CD8-positive, alpha-beta T cell (primary cell): ENCODE measurements at places on chromosomes 4 and X.
A peak's percentile ranks its signal among the peaks of the same experiment; 100 is the strongest.

DNA sequence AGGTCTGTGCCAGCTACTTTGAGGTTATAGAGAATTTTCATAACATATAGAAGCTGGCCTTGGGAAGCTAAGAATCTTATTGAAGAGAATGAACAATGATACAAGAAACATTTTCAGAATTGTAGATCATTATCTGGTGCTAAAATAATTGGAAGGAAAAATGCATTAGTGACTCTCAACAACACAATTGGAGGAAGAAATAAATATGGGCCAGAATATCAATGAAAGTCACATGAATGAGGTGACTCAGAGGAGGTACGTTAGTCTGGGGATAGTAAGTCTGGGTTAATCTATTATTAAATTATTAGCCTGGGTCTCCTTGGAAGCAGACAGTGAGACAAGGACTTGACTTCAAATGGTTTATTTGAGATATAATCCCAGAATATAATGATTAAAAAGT, 529.3 kb upstream of the SLIT2 start:
- DNase-seq = no peak

DNA sequence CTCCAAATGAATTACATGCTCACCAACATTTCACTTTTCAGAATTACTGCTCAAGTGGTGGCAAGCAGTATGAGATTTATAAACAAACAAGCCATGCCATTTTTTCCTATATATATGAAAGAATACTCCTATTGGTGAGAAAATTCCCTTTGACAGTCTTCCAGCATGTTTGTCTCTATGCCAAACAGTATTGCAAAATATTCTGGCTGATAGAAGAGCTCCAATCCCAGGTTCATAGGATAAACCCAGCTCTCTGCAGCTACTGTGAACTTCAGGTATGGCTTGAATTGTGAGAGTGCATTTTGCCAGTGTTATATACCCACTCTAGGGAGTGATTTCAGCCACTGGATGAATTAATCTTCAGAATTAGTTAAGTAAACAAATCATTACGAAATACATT, 108.8 kb downstream of the MAGEC2 start:
- no peak for DNase-seq

GRCh38 chr4:1611501-1611870, 72.6 kb downstream of the FAM53A start:
- no peak for DNase-seq

- DNase-seq = no peak
Observed at GRCh38 chr4:6575503-6576240, 683 bp downstream of the MAN2B2 start.

- DNase-seq = no peak
Observed at GRCh38 chr4:114091546-114091945, 112.1 kb upstream of the ARSJ start.

- DNase-seq = no peak
Observed at GRCh38 chr4:118991686-118992085, 103.0 kb downstream of the SYNPO2 start.

GRCh38 chr4:110480031-110480549, 4.1 kb downstream of the ENPEP start:
- no peak for DNase-seq

DNA sequence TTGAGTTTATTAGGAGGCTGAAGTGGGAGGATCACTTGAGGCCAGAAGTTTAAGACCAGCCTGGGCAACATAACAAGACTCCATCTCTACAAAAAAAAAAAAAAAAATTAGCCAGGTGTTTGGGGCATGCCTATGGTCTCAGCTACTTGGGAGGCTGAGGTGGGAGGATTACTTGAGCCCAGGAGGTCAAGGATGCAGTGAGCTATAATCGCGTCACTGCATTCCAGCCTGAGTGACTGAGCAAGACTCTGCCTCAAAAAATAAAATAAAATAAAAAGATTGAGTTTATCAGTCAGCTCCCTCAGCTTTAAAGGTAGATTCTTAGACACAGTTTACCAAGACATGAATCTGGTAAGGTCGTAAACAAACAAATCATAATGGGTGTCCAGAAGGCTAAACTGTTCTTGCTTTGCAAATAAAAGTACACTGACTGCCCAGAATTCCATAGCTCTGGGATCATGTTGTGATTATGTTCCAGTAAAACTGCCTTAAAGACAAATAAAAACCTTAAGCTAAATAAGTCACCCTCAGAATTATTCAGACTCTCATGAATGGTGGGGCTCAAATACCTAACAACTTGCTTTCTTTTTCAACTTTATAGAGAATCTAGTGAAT, 18.7 kb downstream of the APOO start:
- DNase-seq = no peak

DNA sequence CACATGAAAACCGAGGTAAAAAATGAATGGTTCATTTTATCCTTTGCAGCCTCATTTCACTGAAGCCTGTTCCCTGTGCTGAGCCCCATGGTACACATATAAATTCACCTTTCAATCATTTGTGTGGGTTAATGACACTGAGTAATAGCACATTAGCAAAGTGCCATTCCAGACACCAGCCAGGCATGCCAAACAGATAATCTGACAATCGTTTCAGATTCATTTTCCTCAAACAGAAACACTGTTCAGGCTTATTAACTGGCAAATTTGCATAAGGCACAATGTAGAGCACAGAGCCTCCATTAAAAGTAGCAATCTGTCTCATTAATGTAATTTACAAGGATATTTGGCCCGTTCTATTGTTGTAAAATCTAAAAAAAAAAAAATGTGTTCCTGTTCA, 76.2 kb downstream of the UNC5C start:
- DNase-seq = no peak

GRCh38 chrX:43718081-43718480, 62.0 kb downstream of the MAOA start:
- DNase-seq = no peak

DNA sequence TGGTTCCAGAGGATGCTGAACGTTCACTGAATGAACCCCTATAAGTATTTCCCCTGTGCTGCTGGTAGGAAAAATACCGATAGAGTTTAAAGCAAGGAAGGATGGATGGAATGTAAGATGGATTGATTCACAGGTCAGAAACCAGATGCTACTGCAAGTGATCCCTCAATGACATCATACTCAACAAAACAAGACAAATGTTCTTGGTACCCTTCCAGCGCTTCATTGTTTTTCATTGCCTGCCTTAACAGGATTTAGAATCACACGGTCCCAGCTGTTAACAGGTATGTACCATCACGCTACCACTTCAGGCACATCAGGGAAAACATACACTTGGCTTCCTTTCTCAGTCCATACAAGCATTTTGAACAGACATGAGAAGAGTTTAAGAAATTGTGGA, 118.1 kb upstream of the TLR3 start:
- no peak for DNase-seq

DNA sequence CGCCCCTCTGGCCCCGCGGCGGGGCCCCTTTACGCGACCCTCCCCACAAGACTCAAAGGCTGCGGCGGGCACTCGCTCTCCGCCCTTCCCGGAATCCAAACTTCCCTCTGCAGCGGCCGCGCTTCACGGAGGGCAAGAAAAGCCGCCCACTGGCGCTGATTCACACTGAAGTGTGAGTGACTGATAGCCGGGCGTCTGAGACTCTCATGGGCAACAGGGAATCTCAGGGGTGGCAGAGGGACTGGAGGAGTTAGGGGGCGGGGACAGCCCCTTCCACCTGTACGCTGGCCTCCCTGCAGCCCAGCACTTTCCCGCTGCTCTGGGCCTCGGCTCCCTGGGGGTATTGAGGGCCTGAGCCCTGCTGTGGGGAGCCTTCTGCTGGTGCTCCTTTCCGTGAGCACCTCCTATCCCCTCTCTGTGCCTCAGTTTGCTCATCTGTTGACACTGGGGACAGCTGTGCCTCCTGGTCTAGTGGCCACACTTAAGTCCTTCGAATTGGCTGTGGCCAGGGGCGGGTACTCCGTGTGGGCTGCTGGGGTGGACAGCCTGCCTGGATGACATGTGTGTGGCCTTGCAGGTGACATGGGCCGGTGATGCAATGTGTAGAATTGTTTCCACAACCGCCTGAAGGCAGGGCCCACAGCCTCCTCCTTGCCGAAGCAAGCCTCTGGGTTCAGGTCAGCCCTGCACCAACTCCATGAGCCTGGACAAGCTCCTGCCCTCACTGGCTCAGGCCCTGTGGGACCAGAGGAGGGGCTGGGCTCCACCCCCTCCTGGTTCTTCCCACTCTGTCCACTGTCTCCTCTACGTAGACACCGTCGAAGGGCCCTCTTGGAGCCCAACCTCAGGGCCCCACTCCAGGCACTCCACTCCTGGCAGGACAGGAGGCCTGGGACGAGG, 951 bp downstream of the SH3BP2 start:
- peak; percentile 31 for DNase-seq

- DNase-seq = no peak
Observed at GRCh38 chr4:54390670-54391069, 161.6 kb downstream of the PDGFRA start.

GRCh38 chrX:134948333-134949241, 42.2 kb upstream of the SMIM10 start:
- no peak for DNase-seq

GRCh38 chr4:88043586-88044340, 36.3 kb downstream of the PKD2 start:
- DNase-seq = no peak

GRCh38 chr4:149983401-149983800, 94.8 kb upstream of the DCLK2 start:
- no peak for DNase-seq

GRCh38 chr4:123349421-123350190, 47.0 kb upstream of the SPRY1 start:
- DNase-seq = no peak

- DNase-seq = no peak
Observed at GRCh38 chr4:166493924-166494345, 620.9 kb downstream of the TLL1 start.

DNA sequence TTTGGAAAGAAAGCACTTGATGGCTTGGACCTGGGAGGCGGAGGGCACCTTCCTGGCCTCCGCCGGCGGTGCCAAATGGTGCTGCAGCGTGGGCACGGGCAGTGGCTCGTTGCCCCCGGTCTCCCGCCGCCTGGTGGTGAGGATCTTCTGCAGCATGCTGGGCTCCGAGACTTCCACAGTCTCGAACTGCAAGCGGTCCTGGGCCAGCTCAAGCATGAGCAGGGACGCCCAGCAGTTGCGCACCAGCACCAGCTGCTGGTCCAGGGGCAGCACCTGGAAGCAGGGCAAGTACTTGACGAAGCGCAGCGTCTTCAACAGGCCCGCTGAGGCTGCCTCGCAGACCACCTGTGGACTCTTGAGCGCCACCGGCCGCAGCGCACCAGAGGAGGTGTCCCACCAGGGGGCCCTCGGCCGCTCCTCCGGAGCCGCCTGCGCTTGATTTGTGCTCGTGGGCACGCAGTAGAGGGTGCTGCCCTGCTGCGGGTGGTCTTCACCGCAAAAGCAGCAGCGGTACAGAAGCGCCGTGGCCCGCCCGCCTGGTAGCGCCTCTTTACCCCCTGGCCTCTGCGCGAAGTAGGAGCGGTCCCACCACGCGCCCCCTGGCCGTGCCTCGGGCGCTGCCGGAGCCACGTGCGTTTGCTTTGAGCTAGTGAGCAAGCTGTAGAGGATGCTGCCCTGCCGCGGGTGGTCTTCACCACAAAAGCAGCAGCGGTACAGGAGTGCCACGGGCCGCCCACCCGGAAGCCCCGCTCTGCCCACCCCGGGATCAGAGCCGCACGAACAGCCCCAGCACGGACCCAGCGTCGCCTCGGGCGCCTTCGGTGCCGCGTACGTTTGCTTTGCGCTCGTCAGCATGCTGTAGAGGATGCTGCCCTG, 689 bp downstream of the NR0B1 start:
- no peak for DNase-seq

GRCh38 chrX:14497184-14497666, 32.1 kb upstream of the GLRA2 start:
- no peak for DNase-seq

- DNase-seq = no peak
Observed at GRCh38 chr4:31089815-31090214, 369.6 kb downstream of the PCDH7 start.

GRCh38 chr4:120816296-120816965, 106.1 kb downstream of the PRDM5 start:
- DNase-seq = no peak

DNA sequence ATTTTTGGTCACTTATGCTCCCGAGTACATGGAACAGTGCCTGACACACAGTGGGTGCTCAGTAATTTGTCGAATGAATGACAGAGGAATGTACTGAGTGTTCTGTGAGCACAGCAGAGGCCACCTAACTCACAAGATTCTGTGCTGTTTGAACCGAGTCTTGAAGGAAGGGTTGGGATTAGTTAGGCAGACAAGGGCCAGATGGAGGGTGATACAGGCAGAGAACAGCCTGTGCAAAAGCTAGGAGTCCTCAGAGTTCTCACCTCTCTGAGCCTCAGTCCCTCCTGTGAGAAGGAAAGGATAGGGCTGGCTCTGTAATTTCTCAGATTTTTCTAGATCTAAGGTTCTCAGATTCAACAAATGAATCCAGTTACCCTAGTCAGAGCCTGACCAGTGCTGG, 108.8 kb downstream of the NHSL2 start:
- DNase-seq = no peak

DNA sequence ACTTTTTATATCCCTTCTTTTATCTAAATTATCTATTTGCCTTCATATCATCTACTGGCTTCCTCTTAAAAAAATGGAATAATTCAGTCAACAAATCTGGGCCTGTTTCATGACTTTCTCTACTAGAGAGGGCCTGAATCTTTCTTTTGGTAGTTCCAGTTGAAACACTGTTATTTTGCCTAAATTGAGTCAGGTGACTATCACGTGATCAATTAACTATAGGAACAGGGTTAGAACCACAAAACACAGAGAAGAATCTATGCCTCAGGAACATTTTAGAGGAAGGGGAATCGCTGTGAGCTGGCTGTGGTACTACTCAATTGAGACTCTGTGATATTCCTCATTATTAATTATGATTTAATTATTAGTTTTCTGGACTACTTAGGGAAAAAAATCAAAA, 736.7 kb upstream of the PITX2 start:
- DNase-seq = no peak

DNA sequence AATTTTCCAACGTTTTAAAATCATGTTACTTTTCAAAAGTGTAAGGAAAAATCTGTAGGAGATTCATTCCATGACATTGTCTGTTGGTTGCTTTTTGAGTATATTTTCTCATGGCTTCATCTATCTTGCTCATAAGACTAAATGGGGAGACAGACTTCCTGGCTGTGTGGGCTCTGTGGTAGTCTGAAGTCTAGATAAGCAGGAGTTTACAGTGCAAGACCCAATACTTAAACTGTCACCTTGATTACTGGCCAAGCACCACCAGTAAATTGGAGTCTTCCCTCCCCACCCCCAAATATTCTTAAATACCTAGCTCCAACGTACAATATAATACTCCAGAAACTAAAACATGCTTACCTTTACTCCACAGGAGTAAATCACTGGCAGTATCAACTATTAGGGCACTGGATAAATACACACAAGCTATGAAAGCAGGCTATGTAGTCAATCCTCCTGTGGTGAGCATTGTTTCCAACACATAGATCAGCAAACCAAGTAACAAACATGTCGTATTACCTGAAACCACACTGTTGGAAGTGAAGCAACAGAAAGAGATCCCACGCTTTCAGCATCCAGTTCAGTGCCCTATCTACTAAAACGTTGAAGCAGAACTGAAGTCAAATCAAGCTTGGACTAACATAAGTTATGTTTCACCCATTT, 6.2 kb downstream of the HNRNPD start:
- DNase-seq = no peak
